ENCODE measurements at places on chromosomes 4 and X. TPM values are rescaled to one million over a fixed set of nuclear protein-coding genes. Genes with fewer than 3 reads are reported as not detected.

Gene BMPR1B
- 13.5 TPM for total RNA-seq

Gene CABS1
- total RNA-seq = not detected

Gene TCEAL3
- 62.0 TPM for total RNA-seq

Gene MID2
- total RNA-seq = 14.6 TPM

Gene PPP1R2C
- total RNA-seq = not detected

Gene FAM193A
- total RNA-seq = 38.7 TPM

Gene TKTL2
- not detected for total RNA-seq

Gene PDZD4
- 0.09 TPM for total RNA-seq

Gene NOX1
- total RNA-seq = not detected

Measured in fibroblast of the aortic adventitia (primary cell).